Activated T-helper 1 cell treated with anti-CD3 and anti-CD28 coated beads, Interleukin-2, amount 50 U/mL, for 16 hours (primary cell): ENCODE measurements at places on chromosomes 2 and 18.

- DNase-seq = no peak
These were observed 36.0 kb downstream of the RBMS1 start for GRCh38 chr2:160457588-160457987.

GRCh38 chr2:242054406-242054805 is 184.9 kb downstream of the RTP5 start:
- DNase-seq = no peak

GRCh38 chr2:233349005-233349998 is 5.0 kb upstream of the DGKD start:
- DNase-seq = no peak

DNA sequence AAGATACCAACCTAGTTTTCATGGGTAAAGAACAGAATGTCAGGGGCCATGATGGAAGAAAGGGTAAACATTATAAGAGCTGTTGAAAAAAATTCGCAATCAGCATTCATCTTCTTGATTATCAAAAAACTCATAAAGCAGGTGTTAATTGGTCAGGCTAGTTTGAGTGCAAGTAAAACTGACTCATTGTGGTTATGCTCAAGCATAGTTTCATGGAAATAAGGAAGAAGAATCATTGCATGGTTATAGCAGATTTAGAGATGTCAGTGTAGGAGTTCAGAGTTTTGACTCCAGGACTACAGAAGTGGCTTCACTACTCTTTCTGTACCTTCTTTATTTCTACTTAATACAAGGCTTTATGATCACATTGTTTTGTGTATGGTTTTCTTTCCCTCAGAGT is 26.9 kb upstream of the CDH19 start:
- DNase-seq = no peak

DNA sequence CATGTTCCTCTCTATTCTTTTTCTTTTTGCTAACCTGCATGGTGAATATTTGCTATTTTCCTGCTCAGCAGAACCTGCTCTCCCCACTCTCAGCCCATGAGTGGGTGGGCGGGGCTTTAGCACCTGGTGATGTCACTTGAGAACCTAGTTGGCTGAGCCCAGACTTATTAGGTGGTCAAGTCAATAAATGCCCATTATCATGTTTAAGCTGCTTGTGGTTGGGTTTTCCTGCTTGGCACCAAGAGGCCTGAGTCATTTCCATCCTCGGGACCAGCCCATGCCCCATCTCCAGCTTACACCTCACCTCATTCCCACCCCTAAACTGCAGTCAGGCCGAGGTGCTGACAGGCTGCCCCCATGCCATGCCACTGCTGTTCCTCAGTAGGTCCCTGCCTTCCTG is 226.6 kb downstream of the ANKRD30B start:
- DNase-seq = no peak

- DNase-seq = peak; percentile 8
These were observed 52.6 kb downstream of the SLC4A5 start for GRCh38 chr2:74290466-74291217.

DNA sequence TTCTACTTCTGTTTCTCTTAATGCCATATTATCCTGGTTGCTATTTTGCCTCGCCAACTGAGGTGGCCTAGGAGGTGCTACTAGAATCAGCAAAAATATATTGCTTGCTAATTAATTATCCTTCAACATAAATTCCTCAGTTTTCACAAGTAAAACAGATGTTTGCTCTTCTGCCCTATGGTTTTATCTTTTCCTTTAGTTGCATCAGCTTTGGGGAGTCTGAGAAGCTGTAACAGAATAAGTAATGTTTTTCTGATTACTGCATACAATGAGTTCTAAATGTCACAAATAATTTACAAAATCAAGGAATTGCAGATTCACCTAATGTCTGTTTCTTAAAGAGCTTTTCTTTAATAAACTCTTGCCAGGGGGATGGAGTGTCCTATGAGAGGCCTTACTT is 36.7 kb downstream of the GULP1 start:
- DNase-seq = no peak

DNA sequence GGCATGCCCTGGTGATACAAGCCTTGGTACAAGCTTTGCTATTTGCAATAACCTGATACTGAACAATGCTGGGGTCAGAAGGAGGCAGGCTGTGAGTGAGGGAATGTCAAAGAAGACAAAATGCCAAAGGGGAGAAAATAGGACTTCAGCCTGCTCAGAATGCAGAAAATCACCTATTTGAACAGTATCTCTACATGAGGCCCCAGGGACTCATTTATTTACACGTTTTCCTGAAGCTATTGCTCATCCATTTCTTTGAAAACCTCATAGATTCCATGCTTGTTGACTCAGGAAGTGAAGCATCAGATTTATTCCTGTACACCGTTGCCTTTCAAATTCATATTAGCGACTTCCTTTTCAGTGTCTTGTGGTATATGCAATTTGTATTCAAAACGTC is 69.4 kb upstream of the CBLN2 start:
- DNase-seq = no peak

DNA sequence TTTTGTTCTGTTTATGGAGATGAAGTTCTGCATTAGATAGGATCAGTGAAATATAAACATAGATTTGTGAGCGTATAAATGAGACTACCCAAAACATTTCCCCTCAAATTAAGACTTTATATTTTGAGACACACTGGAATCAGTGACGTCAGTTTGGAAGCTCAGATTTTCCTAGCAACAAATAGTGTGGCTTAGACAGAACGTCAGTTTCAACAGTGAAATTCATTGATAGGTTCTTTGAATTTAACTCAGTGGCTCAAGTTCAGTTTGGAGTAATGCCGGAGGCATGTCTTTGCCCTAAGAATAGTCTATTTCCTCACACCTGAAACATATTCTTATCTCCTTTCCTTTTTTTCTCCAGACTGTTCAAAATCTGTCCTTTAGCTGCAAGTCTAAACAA is 113.6 kb upstream of the ARHGAP15 start:
- no peak for DNase-seq

DNA sequence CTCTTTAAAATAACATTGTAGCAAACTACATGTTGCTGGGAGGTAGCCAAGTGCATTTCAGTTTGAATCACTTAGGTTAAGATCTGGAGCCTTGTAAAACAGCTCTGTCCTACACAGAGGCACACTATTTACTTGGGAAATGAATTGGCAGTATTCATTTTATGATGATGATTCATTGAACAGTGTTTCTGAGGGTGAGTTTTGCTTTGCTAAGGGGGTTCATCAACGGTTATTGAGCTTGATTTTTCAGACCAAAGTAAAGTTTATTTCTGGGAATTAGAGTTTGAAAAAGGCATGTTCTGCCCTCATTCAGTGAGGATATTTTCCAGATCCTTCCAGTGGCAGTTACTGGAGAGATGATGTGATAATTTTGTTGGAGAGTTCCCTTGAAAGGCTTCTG is 55.6 kb downstream of the CCDC85A start:
- DNase-seq = no peak

DNA sequence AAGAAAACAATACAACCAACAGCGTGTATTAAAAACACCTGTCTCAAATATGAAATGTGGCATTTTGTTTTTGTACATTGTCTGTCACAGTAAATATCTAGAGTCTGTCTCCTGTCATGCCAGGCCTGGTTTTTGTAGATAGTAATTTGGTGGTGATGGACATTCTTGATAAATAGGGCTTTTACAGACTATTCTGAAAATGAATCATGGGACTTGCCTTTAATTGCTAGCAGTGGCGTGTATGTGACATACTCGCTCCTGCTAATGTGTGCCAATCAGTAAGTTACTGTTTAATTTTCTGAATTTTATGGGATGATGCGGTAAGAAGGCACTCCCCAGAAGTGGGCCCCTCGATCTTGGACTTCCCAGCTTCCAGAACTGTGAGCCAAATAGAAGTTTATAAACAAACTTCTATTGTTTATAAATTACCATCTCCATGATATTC is 83.7 kb downstream of the TANC1 start:
- DNase-seq = no peak

GRCh38 chr2:167749016-167749415 is 498.4 kb downstream of the STK39 start:
- DNase-seq = no peak

DNA sequence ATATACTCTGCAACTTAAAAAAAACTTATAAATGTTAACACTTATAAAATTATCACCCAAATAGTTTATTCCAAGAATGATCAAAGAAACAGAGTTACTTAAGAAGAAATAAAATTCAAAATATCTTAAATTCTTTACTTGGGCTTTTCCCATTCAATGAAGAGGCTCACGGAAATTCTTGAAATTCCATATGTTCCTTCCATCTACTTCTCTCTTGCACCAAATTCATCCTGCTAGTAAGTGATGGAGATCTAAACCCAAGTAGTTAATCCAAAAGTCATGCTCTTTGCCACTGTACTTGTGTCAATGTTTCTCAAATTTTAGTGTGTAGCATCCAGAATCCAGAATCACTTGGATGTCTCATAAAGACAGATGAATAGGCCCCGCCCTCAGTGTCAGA is 465.9 kb downstream of the TXNL1 start:
- no peak for DNase-seq
